Common myeloid progenitor, CD34-positive (primary cell): ENCODE measurements at places on chromosomes 5 and 9.
A peak's percentile ranks its signal among the peaks of the same experiment; 100 is the strongest.

- DNase-seq = peak; percentile 84
Measured at GRCh38 chr9:7011395-7012067, 253.8 kb downstream of the KDM4C start.

GRCh38 chr9:121196389-121196788 is 5.3 kb downstream of the RAB14 start:
- DNase-seq = peak; percentile 31

- no peak for DNase-seq
Measured at GRCh38 chr5:136200761-136201160, 7.8 kb upstream of the SMIM32 start.

GRCh38 chr9:35569206-35569605 is 35.9 kb upstream of the TESK1 start:
- no peak for DNase-seq

GRCh38 chr9:114811301-114811700 is 5.5 kb upstream of the TNFSF15 start:
- DNase-seq = no peak

GRCh38 chr9:87613265-87614111 is 112.4 kb upstream of the CTSL start:
- peak; percentile 77 for DNase-seq

GRCh38 chr5:77012601-77013000 is 17.6 kb upstream of the AGGF1 start:
- no peak for DNase-seq

- no peak for DNase-seq
Measured at GRCh38 chr5:53971131-53971530, 339.2 kb downstream of the ARL15 start.

- no peak for DNase-seq
Measured at GRCh38 chr9:119255116-119255515, 114.1 kb downstream of the BRINP1 start.

DNA sequence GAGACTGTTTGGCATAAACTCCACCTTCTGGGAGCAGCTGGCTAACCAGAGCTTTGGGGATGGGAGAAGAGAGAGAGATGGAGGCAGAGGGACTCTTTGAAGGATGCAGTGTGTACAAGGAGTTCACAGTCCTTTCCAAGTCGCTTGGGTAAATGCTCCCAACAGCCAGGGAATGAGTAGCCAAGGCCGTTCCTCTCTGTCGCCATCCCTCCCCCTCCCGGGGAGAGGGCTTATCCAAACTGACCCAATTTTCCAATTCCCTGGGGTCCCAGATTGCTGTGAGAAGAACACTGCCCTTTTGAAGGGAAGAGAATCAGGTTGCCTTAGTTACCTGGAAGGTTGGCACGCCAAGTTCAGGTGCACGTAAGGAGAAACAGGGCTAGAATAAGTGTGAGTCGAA is 7.9 kb downstream of the WWC1 start:
- DNase-seq = no peak

DNA sequence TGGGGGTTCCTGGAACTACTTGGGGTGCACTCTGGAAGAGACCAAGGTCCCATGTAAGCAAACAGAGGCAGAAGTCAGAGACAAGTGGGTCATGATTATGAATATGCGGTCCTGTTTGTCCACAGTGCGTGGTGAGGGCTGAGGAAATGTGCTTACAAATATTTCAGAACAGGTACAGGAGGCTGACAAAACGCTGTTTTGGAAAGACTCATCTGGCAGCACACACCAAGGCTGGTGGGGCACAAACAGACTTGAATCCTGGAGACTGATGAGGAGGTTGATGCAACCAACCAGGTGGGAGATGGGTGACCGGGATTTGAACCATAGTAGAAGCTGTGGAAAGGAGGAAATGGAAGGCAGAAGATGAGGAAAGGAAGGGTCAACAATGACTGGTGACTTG is 83.8 kb downstream of the ADRB2 start:
- DNase-seq = no peak

DNA sequence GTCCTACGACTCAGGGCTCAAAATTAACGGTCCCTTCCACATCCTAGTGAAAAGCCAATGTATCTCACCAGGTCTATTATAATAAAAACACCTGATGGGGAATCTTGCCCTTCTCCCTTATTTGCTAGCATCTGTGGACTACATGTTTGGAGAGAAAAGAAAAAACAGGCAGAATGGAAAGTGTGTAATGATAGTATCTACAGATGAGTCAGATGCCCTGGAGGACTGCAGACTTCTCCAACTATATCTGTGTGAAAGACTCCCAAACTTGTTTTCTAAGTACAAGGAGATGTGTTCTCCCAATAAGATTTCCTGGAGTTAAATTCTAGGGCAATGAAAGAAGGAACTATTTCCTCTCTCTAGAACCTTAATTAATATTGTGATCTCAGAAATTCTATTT is 66.0 kb downstream of the FOXB2 start:
- no peak for DNase-seq
